ENCODE measurements at places on chromosomes 5 and 9. TPM values are rescaled to one million over a fixed set of nuclear protein-coding genes. Genes with fewer than 3 reads are reported as not detected.

- H3K27me3 ChIP-seq = no peaks in the 10 kb centered on the region
- H3K4me1 ChIP-seq = no peaks in the 10 kb centered on the region
- no peaks in the 10 kb centered on the region for H3K36me3 ChIP-seq
- H3K4me3 ChIP-seq = no peak overlapping the region
- DNase-seq = no peak
Observed at GRCh38 chr5:165277661-165278060, 1772.2 kb downstream of the MAT2B start.

DNA sequence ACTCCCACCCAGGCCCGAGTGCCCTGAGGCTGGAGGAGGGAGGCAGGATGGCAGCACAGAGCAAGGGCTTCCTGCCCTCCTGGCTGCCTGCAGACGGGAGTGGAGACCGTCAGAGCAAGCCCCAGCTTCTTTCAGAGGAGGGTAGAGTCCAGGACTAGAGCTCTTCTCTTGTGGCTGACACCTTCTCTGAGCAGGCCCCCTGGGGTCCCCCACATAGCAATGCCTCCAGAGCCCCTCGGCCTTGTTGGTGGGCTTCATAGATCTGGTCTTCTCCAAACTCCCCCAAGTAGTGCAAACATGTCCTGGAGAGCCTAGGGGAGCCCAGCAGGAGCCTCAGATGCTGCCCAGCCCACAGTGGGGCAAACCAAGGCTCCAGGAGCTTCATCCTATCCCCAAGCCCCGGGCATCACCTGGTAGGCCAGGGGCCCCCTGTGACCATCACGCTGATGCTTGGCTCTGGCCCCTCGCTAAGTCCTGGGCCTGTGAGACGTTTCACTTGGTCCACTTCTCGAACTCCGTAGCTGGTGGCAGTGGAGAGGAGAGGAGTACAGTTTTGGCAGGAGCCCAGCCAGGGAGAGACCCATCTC, 2.0 kb downstream of the MZB1 start:
- DNase-seq = peak; percentile 43
- no peak overlapping the region for H3K4me3 ChIP-seq
- H3K4me1 ChIP-seq = peaks cover 14% of the 10 kb centered on the region

DNA sequence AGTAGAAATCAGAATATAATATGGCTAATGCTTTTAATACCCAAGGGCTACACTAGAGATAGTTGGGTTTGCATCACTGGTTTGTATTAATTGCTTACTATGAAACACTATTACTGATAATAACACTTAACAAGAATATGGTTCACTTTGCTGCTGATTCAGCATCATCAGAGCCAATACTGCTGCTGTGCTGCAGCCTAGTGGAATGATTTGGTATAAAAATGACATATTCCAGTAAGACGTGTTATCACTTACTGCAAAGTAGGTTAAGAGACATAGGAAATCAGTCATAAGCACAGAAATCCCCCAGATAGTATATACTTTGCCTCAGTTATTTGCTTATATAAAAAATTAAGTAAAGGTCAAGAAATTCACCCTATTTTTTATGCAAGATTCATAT, 2.8 kb downstream of the CDH10 start:
- no peaks in the 10 kb centered on the region for H3K27me3 ChIP-seq
- DNase-seq = no peak

GRCh38 chr5:11519236-11519635, 385.0 kb downstream of the CTNND2 start:
- H3K27me3 ChIP-seq = no peaks in the 10 kb centered on the region
- H3K27ac ChIP-seq = no peak overlapping the region
- DNase-seq = no peak
- H3K4me3 ChIP-seq = no peak overlapping the region

- H3K27ac ChIP-seq = no peak overlapping the region
- DNase-seq = no peak
- H3K4me1 ChIP-seq = peaks cover 4% of the 10 kb centered on the region
- no peaks in the 10 kb centered on the region for H3K36me3 ChIP-seq
Observed at GRCh38 chr9:126639318-126640000, 25.7 kb downstream of the LMX1B start.

- no peaks in the 10 kb centered on the region for H3K4me1 ChIP-seq
- no peaks in the 10 kb centered on the region for H3K27me3 ChIP-seq
- H3K36me3 ChIP-seq = no peaks in the 10 kb centered on the region
- no peak overlapping the region for H3K27ac ChIP-seq
- H3K4me3 ChIP-seq = no peak overlapping the region
Observed at GRCh38 chr5:82956600-82956999, 120.6 kb downstream of the TMEM167A start.

- H3K36me3 ChIP-seq = no peaks in the 10 kb centered on the region
- H3K4me3 ChIP-seq = no peak overlapping the region
- H3K4me1 ChIP-seq = no peaks in the 10 kb centered on the region
- no peaks in the 10 kb centered on the region for H3K27me3 ChIP-seq
- no peak overlapping the region for H3K27ac ChIP-seq
Observed at GRCh38 chr5:76805821-76806505, 12.9 kb upstream of the F2RL1 start.

DNA sequence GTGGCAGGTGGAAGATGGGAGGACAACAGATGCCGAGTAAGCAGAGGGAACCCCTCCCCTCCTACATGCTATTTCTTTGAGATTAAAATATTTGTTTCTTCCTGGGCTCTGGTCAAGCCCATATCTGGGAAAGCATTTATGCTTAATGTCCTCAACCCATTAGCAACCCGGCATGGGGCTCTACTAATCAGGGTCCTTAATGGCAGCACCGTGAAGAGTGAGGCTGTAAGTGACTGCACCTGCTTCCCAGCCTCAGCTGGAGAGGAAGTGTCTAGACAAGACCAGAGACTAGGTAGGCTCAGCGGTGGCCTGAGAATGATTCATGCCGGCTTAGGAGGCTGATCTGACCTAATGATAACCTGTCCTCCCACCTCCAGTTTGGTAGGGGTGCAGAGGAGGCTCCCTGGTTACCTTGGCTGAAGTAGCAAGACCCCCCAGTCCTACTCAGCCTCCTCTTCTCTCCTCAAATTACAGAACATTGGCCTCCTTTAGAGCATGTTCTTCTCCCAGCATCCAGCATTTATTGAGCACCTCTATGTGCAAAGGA, 61.3 kb upstream of the HSPA9 start:
- H3K27ac ChIP-seq = no peak overlapping the region
- H3K4me3 ChIP-seq = no peak overlapping the region
- H3K4me1 ChIP-seq = no peaks in the 10 kb centered on the region
- no peaks in the 10 kb centered on the region for H3K27me3 ChIP-seq
- DNase-seq = no peak

- DNase-seq = no peak
- no peak overlapping the region for H3K4me3 ChIP-seq
- no peaks in the 10 kb centered on the region for H3K27me3 ChIP-seq
- no peak overlapping the region for H3K27ac ChIP-seq
- no peaks in the 10 kb centered on the region for H3K36me3 ChIP-seq
Observed at GRCh38 chr9:73093016-73093739, 58.5 kb upstream of the ANXA1 start.

DNA sequence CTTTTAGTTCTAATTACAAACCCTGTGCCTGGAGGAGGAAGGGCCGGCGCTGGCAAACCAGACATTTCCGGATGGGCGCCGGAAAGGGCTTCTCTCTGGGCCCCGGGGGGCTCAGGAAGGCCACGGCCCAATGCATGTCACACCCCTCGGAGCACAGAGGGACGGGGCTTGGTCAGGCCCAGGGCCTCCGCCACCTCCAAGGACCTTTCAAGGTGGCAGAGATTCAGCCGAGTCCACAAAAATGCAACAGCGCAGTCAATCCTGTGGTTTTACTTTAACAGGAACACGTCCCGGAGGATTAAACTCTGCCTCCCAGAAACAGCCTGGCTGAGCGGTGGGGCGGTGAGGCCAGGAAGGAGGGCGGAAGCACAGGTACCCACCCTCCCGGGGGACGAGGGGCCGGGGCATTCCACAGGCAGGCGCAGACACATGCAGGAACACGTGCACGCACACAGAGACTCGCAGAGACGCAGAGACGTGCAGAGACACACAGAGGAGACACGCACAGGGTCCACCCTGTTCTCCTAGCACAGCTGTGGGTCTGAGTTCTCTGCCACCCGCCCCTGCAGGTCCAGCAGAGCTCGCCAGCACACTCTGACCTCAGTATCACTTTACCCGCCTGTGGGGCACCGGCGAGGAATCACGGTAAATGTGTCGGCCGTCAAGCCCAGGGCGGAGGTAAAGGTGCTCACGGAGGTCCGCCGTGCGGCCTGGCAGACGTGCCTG, 23.0 kb downstream of the SLC9A3 start:
- no peaks in the 10 kb centered on the region for H3K4me1 ChIP-seq
- no peak for DNase-seq
- no peak overlapping the region for H3K4me3 ChIP-seq

DNA sequence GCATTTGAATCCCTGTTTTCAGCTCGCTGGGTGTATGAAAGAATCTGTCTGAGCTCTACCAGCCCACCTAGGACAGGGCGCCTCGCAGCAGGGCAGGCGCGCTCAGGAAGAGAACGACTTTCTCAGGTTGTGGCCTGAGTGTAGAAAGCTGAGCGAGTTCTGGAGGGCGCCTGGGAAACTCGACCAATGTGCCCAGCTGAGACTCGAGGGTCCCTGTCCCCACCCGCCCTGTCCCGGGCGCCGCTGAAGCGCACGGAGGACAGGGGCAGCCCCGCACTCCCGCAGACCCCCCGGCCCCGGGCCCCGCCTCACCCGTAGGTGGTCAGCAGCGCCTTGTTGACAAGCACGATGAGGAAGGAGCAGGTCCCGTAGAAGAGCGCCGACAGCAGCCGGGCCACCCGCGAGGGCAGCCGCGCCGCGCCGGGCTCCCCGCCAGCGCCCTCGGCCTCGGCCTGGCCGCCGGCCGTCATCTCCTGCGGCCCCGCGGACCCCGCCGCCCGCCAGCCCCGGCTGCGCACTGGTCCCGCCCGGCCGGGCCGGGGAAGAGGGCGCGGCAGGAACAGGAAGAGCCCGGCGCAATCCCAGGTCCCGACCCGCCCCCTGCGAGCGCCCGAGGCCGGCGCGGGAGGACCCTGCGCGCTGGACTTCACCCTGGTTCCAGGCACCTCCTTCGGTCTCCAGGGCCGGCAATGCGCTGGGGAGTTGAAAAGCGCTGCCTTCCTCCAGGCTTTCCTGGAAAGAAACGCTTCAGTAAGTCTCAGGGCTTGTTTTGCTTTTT, at the start of gene SLC35D2:
TSS of gene SLC35D2 (minus strand) at position 547 of the 778 bp plus-strand sequence. CDS start at position 470, 77 bp downstream.
- H3K27me3 ChIP-seq = no peaks in the 10 kb centered on the region
- H3K4me3 ChIP-seq = peak within 1 kb of the TSS; percentile 69
- H3K36me3 ChIP-seq = no peaks in the 10 kb centered on the region
- H3K27ac ChIP-seq = peak within 1 kb of the TSS; percentile 84

- H3K27me3 ChIP-seq = no peaks in the 10 kb centered on the region
- no peak overlapping the region for H3K4me3 ChIP-seq
- H3K36me3 ChIP-seq = no peaks in the 10 kb centered on the region
- H3K4me1 ChIP-seq = no peaks in the 10 kb centered on the region
- DNase-seq = no peak
Observed at GRCh38 chr5:158450751-158451171, 591.8 kb upstream of the CLINT1 start.

- H3K4me1 ChIP-seq = no peaks in the 10 kb centered on the region
- no peak overlapping the region for H3K27ac ChIP-seq
- no peaks in the 10 kb centered on the region for H3K36me3 ChIP-seq
- no peak for DNase-seq
- H3K27me3 ChIP-seq = no peaks in the 10 kb centered on the region
- no peak overlapping the region for H3K4me3 ChIP-seq
Observed at GRCh38 chr5:82480331-82480730, 202.2 kb upstream of the RPS23 start.

The RASGEF1C gene
- not detected for total RNA-seq

The CSF1R gene
- 51.2 TPM for total RNA-seq

The PLAA gene
- 13.8 TPM for total RNA-seq

The SLC34A3 gene
- not detected for total RNA-seq

The ZDHHC11B gene
- 4.0 TPM for total RNA-seq

The CD180 gene
- total RNA-seq = 1.3 TPM

The C6 gene
- total RNA-seq = 48.5 TPM

The PCDHA1 gene
- total RNA-seq = 0.09 TPM

The CDX1 gene
- not detected for total RNA-seq
